GF-D8 (cell line): ENCODE measurements at places on chromosomes 16 and 17.

GRCh38 chr17:50269477-50270434, 4.5 kb upstream of the TMEM92 start:
- DNase-seq = no peak

DNA sequence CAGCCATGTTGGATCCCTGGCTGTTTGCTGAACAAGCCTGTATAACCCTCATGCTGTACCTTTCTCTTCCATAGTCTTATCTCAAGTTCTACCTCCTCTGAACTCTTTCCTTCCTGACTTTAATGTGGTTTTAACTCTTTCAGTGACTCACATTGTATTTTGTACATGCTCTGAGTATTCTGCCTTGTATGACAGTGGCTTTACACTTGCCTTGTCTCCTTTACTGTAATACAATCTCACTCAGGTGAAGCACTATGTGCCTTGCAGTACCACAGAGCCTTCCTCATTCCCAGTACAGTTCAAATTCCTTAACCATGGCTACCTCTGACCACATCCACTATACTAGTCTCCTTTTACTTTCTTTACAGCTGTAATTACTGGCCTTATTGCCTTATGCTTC, 14.1 kb downstream of the PSMD11 start:
- DNase-seq = no peak

GRCh38 chr16:85158743-85159178, 46.5 kb upstream of the CIBAR2 start:
- DNase-seq = no peak

GRCh38 chr17:50133769-50134099, 3.8 kb upstream of the SAMD14 start:
- no peak for DNase-seq

DNA sequence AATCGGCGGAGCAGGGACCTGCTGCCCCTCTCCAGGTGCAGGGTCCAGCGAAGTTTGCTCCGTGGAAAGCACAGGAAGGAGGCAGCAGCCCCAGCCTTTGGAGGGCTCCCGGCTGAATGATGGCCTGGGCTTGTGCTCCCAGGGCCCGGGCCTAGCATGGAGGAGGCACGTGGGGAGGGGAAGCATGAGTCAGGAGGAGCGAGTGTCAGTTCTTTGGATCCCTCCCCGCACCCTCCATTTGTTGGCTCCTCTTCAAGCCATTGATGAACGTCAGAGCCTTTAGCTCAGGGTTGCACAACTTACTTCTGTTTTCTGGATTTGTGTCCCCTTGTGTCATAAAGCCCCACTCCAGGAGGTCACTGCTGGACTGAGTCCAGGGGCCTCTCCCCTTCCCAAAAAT, 25.8 kb downstream of the TTYH2 start:
- DNase-seq = no peak

DNA sequence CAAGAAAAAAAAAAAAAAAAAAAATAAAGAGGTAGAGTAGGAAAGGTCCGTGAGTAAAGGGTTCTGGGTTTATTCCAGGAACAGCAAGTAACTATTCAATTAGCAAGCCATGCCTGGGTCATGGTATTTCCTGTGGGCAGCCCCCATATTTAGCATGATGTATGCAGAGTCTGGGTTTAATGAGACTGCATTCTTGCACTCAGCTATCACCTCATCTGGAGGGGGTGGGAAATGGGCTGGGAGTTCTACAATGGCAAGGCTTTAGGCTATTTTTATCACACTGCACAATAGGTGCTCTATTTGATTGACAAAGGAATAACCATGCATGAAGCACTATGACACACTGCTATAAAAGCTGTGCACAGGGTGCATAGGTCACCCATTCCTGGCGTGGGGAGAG, 104.0 kb upstream of the CCL2 start:
- DNase-seq = no peak

DNA sequence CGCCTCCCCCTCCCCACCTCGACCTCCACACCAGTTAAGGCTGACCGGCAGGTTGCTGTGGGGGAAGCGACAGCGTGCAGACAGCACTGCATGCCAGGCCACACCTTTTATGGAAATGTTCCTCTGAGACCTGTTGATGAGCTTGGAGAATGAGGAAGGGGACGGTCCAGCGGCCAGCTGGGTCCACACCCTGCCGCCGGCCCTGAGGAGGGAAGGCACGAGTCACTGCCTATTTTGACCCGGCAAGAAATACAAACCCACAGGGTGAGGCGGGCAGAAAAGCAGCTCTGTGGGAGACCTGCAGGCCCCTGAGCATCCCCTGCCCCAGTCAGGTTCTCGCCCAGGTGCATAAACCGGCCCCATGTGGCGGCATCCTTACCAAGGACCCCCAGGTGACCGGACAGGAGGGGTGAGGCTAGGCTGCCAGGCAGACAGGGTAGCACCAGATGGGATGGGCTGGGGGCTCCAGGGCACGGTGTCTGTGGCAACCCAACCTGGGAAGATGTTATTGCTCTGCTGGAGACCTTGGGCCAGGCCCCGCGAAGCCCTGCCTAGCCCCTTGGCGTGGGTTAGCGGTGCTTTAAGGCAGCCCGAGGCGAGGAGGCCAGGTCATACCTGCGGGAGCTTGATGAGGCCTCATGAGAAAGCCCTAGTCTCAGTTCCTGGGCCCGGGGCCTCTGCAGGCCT, 12.7 kb downstream of the NATD1 start:
- DNase-seq = no peak

- no peak for DNase-seq
These were observed 1.8 kb upstream of the SLC16A3 start for GRCh38 chr17:82226809-82227628.
